ENCODE measurements at places on chromosomes 16 and 17.

GRCh38 chr16:31467151-31467773 lies 4.7 kb upstream of the TGFB1I1 start:
- no peak for DNase-seq

GRCh38 chr17:58109197-58109596 lies 26.0 kb downstream of the DYNLL2 start:
- DNase-seq, result no peak

- no peak for DNase-seq
These were observed 1140.2 kb downstream of the CDH11 start for GRCh38 chr16:63981639-63982038.

- no peak for DNase-seq
These were observed 476.4 kb downstream of the MAF start for GRCh38 chr16:79124016-79124756.

- no peak for DNase-seq
These were observed 47.3 kb downstream of the CCDC42 start for GRCh38 chr17:8697323-8697741.

DNA sequence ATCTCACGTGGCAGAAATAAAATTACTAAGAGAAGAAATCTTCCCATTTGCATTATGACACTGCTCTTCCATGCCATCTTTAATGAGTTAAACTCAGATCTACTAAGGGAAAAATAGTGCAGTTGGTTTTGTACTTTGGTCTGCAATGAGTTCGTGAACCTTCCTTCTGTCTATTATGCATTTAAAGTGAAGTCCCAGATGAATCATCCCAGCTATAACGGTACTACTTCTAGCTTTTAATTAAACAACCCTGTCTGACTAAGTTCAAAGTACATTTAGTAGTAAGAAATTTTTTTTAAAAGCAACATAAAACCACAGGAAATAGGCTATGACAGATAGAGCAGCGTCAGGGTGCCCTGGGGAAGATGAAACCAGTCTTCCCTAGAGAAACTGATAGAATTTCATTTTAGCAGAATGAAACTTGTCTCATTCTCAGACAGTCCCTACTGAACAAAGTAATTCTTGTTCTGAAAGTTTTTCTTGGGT lies 1.8 kb downstream of the TMIGD1 start:
- no peak for DNase-seq

DNA sequence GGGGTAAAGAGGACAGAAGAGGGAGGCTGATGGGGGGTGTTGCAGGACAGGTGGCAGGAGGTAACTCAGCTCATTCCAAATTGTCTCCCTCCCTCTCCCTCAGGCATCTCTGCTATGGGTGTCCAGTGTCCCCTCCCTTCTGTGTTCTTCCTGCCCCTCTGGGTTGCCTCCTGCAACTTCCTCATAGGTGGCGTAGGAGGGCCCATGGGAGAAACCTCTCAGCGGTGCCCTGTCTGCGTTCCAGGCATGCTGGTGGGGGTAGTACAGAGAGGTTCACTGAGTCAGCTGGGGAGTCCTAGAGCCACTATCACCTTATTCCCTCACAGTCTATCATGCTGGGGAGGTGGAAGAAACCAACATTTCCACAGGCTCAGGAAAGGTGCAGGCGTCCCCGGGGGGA lies 14.7 kb upstream of the ODF4 start:
- no peak for DNase-seq
